NB4 (cell line): ENCODE measurements at places on chromosomes 7 and 10.
A peak's percentile ranks its signal among the peaks of the same experiment; 100 is the strongest.

DNA sequence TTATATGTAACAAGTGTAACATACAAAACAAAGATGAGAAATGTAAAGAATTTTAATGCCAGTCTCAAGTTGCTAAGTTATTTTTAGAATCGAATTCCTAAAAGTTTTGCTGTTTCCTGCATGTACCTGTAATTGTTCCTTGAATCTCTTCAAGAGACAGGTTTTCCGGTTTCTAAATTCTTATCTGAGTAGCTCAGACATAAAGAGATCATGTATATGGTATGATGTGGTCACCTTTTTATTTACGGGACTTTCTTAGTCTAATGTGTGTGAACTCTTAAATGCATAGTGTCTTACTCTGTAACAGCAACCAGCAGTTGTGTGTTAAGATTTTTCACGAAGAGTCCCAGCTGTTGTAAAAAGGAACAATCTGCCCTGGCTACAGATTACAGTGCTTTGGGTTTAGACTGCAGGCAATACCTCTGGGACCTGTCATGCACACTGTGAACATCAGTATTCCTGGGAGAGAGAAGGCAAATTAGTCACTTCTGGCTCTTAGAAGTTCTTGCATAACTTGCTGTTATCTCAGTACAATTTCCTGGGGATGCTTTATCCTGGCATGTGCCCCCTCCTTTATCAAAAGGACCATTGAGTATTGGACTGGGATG is 263.4 kb downstream of the BICC1 start:
- DNase-seq: no peak

GRCh38 chr10:72692994-72693781 is 1.2 kb downstream of the MCU start:
- peak; percentile 36 for DNase-seq

DNA sequence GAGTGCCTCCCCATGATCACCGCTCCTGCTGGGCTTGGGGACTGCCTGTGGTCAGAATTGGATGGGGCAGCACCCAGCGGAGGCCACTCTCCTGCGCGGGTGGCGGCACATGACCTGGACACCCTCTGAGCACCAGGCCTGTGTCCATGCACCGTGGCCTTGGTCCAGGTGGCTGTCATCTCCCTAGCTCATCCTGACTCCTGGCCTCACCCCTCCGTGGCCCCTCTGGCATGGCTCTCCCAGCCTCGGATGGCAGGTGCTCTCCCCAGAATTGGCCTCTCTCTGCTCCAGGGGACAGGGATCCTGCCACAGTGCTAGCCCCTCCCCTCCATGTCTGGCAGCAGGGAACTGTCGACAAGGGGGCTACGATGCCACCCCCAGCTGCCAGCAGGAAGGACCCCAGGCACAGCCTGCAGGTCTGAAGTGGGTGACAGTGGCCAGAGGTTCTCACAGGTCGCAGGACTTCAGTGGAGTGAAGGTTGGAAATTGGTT is 37.2 kb upstream of the BTBD16 start:
- no peak for DNase-seq

- no peak for DNase-seq
Measured at GRCh38 chr10:36840788-36841187, 284.6 kb upstream of the ANKRD30A start.

DNA sequence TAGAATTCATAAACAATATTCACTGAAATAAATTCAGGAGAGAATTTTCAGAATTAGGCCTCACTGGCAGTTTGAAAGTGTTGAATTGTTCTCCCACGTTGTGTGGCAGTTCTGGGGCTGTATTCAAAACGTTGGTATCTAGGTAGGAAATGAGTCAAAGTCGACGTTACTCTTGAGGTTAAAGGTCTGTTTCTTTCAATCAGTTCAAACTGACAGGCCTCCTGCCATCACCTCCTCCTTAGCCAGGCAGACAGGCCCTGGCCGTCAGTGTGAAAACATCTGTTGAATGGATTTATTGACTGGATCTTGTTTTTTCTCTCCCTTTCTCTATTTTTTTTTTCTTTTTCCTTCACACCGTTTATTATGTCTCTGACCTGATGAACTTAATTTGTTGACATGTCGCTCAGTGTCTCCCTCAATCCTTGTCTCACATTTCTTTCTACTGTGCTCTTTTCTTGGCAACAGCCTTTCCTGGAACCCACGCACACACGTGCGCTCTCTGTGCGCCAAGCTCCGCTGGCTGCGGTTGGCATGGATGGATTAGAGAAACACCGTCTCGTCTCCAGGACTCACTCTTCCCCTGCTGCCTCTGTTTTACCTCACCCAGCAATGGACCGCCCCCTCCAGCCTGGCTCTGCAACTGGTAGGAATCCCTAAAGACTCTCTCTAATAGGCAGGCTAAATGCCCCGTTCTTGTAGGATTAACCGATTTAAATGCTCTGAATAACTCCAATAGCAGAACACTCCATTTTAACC is 231.7 kb downstream of the HDAC9 start:
- no peak for DNase-seq

GRCh38 chr10:114688786-114689185 is 30.7 kb upstream of the ABLIM1 start:
- no peak for DNase-seq

GRCh38 chr10:81082621-81083376 is 545.1 kb downstream of the SH2D4B start:
- no peak for DNase-seq

- no peak for DNase-seq
Measured at GRCh38 chr10:76769161-76769560, 868.4 kb downstream of the KCNMA1 start.

DNA sequence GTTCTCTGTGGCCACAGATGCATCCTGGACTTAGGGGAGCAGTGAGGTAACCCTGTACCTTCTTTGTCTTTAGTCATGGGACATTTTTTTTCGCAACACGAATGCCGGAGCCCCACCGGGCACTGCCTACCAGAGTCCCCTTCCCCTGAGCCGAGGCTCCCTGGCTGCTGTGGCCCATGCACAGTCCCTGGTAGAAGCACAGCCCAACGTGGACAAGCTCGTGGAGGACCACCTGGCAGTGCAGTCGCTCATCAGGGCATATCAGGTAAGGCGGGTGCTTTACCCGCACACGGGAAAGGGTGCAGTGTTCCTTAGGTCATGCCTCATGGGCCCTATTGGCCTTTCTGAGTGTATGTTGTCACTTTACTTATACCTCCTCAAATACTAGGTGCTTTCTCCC is 38.8 kb downstream of the OGDH start:
- DNase-seq: no peak

GRCh38 chr7:113790025-113790424 is 128.8 kb downstream of the PPP1R3A start:
- no peak for DNase-seq

DNA sequence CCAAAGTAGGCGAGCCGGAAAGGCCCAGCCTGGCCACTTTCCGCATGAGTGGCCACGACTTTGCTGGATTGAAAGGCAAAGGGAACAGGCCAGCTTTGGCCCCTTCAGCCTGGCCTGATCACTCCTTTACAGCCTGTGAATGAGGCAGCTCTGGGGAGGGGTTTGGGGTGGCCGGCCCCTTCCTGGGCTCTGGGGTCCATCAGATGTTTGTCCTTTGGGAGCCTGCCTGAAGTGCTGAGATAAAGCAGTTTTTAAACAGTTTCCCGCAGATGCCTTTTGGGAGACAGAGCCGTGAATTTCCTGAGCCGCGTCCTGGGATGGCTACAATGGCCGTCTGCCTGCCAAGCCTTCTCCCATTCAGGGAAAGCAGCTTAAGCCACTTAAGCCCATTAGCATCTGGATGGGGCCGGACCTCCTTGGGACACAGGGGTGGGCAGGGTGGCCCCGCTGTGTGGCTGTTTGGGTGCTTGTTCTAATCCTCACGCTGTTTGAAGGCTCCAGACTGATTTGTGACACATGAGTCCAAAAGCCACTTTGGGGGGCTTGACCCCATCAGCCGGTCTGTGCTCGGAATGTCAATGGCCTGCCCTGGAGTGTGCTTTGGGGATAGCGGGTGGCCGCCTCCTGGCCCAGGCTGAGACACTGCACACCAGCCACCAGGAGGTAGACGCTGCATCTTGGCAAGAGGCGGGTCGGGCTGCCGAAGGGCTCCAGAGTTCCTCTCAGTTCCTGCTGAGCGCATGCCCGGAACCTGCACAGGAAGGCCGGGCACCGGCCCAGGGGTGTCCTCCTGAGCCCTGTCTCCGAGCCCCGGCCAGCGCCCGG is 38.9 kb downstream of the NKX6-2 start:
- DNase-seq: no peak

DNA sequence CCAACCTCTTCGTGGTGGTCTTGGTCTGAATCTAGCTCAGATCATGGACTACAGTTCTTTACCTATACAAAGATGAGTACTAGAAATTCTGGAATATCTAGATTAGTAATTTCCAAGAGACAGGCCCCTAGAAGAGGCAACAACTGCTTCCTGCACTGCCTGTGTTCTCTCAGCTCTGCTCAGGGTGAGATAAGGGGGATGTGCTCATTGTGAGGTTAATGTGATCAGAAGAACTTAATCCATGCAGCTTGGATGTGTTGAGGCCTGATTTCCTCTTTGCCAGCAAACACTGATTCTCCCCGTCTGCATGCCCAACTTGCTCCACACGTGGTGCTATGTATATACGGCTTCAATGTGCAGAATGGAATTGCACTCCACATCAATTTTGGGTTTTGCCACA is 268.0 kb downstream of the PHTF2 start:
- no peak for DNase-seq

DNA sequence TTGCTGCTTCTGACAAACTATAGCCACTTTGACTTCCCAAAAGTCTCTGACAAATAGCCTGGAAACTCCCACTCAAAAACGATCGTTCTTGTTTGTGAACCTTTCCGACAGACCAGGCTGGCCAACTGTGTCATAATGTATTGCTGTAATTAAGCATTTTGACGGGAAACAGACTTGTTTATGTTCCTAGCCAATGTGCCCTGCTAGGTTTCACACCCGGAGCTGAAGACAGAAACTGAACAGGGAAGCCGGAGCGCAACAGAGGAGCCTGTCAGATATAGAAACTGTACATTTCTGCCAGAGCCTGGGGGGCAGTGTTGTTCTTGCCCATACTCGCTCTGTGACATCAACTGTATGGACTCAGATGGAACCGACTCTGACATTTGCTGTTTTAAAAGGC is 55.3 kb upstream of the C7orf33 start:
- DNase-seq: peak; percentile 51

GRCh38 chr7:116213361-116214130 is 3.2 kb downstream of the TES start:
- no peak for DNase-seq

DNA sequence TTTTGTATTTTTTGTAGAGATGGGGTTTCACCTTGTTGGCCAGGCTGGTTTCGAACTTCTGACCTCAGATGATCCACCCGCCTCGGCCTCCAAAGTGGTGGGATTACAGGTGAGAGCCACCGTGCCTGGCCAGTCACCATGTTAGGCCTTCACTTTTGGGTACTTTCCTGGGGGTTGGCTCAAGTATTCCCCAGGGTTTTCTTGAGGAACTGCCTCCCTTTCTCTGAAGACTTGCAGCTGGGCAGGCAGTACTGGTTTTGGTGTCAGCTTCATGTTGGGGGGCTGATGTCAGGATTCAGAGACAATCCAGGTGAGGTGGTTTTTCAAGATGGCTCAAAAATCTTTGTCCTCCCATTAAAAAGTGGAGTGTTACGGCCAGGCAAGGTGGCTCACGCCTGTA is 7.7 kb downstream of the ZNHIT1 start:
- DNase-seq: no peak

- peak; percentile 34 for DNase-seq
Measured at GRCh38 chr10:42783181-42783549, 570 bp downstream of the BMS1 start.

GRCh38 chr10:30353851-30354250 is 4.8 kb upstream of the MTPAP start:
- DNase-seq: peak; percentile 17

- DNase-seq: no peak
Measured at GRCh38 chr7:77321300-77321699, 94.8 kb downstream of the GSAP start.

- DNase-seq: peak; percentile 68
Measured at GRCh38 chr7:100875356-100875751, 451 bp downstream of the SRRT start.

DNA sequence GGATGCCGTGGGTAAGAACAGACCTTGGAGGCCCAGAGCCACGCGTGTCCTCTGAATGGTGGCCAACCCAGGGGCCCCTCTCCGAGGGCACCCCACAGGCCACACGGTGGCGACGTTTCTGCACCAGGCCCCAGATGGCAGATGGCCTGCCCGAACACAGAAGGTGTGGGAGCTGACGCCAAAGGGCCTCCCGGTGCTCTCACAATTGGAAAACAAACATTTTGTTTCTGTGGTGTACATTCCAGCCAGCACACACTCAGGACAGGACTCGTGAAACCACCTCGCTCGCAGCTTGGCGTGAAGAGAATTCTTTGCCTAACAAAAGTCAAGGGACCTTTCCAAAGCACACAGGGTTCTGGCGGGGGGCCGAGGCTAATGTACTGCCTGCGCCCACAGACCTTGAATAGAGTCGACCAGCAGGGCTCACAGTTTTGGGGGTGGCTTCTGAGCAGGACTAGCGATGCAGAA is 112.1 kb downstream of the FAM53B start:
- peak; percentile 61 for DNase-seq

DNA sequence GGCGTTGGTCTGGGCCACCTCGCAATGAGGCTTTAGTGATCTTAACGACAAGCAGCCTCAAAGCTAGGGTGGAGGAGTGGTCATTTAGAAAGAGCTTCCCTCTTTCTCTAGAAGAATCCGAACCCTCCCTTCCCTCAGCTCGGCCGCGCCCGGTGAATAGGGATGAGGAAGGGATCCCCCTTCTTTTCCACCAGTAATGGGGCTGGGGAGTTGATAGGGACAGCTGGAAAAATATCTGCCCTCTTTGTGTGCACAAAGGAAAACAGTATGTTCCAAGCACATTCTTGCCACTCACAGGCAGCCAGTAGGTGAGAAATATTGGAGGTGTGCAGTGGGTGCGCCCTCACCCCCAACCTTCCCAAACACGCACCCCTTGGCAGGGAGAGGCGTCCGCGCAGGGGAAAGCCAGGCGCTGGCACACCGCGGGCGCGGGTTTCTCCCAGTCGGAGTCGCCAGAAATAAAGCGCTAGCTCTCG is 6.5 kb downstream of the DLX5 start:
- no peak for DNase-seq

- DNase-seq: no peak
Measured at GRCh38 chr10:12510984-12511383, 161.6 kb downstream of the CAMK1D start.

DNA sequence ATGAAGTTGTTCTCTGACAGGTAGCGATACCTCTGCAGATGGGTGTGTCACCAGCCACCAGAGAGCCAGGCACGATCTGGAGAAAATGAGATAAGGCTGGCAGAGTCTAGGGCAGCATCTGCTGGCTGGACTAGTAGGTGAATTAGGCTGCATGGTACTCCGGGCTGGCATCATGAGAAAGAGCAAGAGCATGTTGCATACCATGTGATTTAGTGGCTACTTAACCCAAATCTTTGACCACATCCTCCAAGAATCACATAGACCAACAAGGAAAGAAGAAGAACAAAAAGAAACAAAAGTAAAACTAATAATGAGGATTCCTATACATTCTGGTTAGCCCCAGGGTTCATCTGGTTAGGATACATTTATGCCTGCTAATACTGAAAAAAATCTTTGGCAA is 23.4 kb upstream of the FAM170B start:
- no peak for DNase-seq

- DNase-seq: no peak
Measured at GRCh38 chr7:42212541-42213090, 24.4 kb downstream of the GLI3 start.

- peak; percentile 58 for DNase-seq
Measured at GRCh38 chr7:116167177-116167576, 43.2 kb upstream of the TES start.

- DNase-seq: no peak
Measured at GRCh38 chr10:26524161-26524896, 86.2 kb downstream of the APBB1IP start.
